ENCODE measurements at places on chromosomes 2 and 18. TPM values are rescaled to one million over a fixed set of nuclear protein-coding genes. Genes with fewer than 3 reads are reported as not detected.

DNA sequence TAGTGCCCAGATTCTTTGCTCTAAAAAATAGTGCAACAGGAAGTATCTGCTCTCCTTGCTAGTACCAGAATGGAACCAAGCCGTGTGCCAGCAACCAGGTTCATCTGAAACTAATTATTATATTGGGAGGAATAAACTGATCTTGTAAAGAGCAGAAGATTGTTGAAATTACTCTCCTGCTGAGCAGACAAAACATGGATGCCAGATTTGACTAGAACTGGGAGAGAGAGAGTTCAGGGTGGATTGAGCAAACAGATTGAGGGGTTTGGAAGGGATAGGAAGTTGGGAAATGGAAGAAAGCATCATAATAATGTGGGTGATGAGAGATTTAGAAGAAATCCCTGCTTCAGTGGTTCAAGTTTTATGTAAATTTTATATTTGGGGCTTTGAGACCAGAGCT is 160.1 kb upstream of the RASGRP3 start:
- no peaks in the 10 kb centered on the region for H3K27me3 ChIP-seq
- peaks cover 4% of the 10 kb centered on the region for H3K36me3 ChIP-seq
- no peaks in the 10 kb centered on the region for H3K4me1 ChIP-seq

GRCh38 chr2:75087736-75088135 is 111.6 kb downstream of the TACR1 start:
- H3K27ac ChIP-seq: no peak overlapping the region
- H3K27me3 ChIP-seq: peaks cover 2% of the 10 kb centered on the region
- DNase-seq: no peak
- peaks cover 2% of the 10 kb centered on the region for H3K36me3 ChIP-seq

DNA sequence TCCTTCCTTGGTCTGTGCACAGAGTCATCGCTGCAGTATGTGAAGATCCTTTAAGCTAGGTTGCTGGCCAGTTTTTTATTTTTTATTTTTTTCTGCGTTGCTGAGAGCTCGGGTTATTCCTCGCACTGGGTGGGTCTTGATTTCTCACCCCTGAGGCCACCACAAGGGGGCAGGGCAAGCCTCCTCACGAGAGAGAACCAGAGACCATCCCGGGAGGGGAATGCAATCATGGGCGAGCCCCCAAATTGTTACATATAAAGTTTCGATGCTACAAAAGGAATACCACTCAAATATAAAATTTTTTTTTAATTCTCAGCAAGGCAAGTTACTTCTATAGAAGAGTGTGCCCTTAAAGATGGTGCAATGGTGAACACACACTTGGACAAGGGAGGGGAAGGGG is 24.9 kb downstream of the HTR2B start:
- no peak overlapping the region for H3K27ac ChIP-seq
- DNase-seq: peak; percentile 44
- no peak overlapping the region for H3K4me3 ChIP-seq
- H3K4me1 ChIP-seq: peaks cover 7% of the 10 kb centered on the region
- H3K36me3 ChIP-seq: peaks cover 15% of the 10 kb centered on the region
- H3K27me3 ChIP-seq: no peaks in the 10 kb centered on the region

GRCh38 chr2:6788614-6789013 is 77.1 kb downstream of the CMPK2 start:
- no peaks in the 10 kb centered on the region for H3K4me1 ChIP-seq
- no peak overlapping the region for H3K27ac ChIP-seq
- DNase-seq: no peak
- H3K4me3 ChIP-seq: no peak overlapping the region
- H3K27me3 ChIP-seq: no peaks in the 10 kb centered on the region

- H3K4me1 ChIP-seq: no peaks in the 10 kb centered on the region
- H3K36me3 ChIP-seq: no peaks in the 10 kb centered on the region
- H3K4me3 ChIP-seq: no peak overlapping the region
- no peak for DNase-seq
- H3K27ac ChIP-seq: no peak overlapping the region
- peaks cover 5% of the 10 kb centered on the region for H3K27me3 ChIP-seq
These were observed 61.6 kb upstream of the RAB27B start for GRCh38 chr18:54766634-54767033.

GRCh38 chr2:190270298-190270697 is 49.3 kb downstream of the HIBCH start:
- H3K27me3 ChIP-seq: no peaks in the 10 kb centered on the region
- peaks cover 6% of the 10 kb centered on the region for H3K4me1 ChIP-seq
- peaks cover 17% of the 10 kb centered on the region for H3K36me3 ChIP-seq
- H3K27ac ChIP-seq: no peak overlapping the region

DNA sequence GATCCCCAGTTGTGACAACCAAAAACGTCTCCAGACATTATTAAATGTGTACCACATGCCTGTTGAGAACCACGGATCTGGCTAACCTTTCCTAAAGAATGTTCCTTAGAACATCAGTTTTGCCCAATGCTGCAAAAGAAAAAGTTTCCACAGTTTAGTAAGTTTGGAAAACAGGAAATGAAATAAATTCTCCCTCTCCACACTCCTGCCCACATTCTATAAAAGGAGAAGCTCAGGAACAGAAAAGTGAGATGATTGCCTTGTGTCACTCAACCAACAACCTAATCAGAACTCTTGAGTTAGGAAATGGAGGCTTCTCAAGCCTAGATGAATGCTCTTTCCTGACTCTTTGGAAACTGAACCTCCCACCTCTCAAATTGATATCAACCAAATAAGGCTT is 56.1 kb upstream of the NFE2L2 start:
- H3K4me3 ChIP-seq: no peak overlapping the region
- no peak overlapping the region for H3K27ac ChIP-seq
- no peak for DNase-seq
- H3K36me3 ChIP-seq: no peaks in the 10 kb centered on the region
- no peaks in the 10 kb centered on the region for H3K27me3 ChIP-seq

DNA sequence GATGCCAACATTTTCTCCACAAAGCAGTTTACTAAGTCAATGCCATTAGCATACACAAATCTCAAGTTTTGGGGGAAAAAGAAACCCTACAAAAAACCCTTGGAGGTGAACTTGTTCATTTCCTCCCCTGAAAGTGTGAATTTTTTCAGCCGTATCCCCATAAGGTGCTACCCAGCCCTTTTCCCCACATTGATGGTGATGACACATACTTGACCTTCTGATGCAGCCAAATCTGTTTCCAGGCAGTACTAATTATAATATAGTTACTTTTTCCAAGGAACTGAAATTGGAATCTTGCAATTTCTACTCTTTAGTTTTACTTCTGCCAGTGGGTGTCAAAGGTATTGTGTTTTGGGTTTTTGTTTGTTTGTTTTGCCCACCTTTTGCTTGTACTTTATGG is 474.5 kb downstream of the TGIF1 start:
- no peaks in the 10 kb centered on the region for H3K36me3 ChIP-seq
- H3K27ac ChIP-seq: no peak overlapping the region
- DNase-seq: no peak
- H3K27me3 ChIP-seq: no peaks in the 10 kb centered on the region
- no peaks in the 10 kb centered on the region for H3K4me1 ChIP-seq

DNA sequence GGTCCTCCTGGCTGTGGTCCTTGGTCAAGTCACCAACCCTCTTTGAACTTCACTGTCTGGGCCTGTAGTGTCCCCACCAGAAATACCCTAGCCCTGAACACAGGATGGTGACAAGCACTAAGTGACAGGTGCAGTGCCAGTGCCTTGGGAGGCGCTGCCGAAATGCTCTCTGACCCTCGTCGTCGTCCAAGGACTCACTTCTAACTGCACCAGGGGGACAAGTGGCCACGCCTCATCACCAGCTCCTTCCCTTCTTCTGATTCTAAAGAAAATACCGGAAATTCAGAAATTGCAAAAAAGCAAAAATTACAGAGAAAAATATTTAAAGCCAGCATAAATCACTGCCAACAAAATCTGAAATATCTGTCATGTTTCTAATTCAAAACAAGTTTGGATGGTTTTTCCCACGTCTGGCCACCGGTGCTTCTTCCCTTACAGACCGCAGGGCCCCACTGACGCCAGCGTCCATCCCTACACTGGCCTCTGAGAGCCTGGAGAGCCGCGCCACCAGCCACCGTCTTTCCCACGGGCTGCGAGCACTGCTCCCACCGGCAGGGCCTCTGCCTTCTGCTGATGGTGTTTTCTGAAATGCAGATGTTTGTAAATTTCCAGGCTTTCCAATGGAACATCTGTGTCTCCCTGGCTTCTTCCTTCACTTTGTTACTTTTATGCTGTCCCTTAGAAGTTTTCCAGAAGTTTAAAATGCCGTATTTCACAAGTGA is 37.4 kb upstream of the GPC1 start:
- no peak for DNase-seq
- no peaks in the 10 kb centered on the region for H3K27me3 ChIP-seq
- H3K4me1 ChIP-seq: peaks cover 6% of the 10 kb centered on the region
- H3K4me3 ChIP-seq: no peak overlapping the region
- H3K36me3 ChIP-seq: no peaks in the 10 kb centered on the region
- no peak overlapping the region for H3K27ac ChIP-seq

DNA sequence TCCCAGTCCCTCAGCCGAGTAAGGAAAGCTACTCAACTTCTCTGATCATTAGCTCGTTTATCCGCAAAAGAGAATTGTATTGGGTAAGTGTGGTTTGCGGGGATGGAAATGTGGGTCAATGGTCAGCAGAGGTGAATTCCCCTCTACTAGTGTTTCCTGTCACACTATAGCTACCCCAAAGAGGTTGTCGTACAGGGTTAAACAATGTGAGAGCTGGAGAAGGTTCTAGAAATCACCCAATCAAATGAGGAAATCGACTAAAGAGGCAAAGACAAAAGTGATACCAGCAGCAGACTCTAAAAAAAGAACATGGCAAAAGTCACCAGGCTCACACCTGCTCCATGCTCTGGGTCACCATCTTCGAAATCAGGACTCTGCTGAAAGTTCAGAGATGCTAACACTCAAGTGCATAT is 144.7 kb upstream of the ITGA4 start:
- peaks cover 20% of the 10 kb centered on the region for H3K4me1 ChIP-seq
- no peak overlapping the region for H3K27ac ChIP-seq
- no peak for DNase-seq
- H3K27me3 ChIP-seq: no peaks in the 10 kb centered on the region

DNA sequence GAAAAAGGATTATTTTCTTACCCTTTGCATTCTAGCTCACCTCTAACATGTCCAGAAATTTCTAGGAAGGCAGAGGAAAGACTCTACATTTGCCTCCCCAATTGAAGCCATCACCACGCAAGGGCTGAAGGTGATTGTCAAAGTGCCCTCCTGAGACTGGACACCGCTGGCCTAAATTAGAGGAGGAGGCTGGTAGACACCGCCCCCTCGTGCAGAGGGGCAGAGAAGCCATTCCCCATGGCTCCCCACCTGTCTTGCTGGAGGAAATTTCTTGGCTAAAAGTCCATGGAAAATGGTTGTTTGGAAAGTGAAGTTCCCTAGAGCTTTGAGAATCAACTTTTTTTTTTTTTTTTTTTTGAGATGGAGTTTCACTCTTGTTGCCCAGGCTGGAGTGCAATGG is 31.3 kb upstream of the CREB1 start:
- peaks cover 6% of the 10 kb centered on the region for H3K4me1 ChIP-seq
- no peak overlapping the region for H3K27ac ChIP-seq
- DNase-seq: no peak
- H3K4me3 ChIP-seq: no peak overlapping the region

DNA sequence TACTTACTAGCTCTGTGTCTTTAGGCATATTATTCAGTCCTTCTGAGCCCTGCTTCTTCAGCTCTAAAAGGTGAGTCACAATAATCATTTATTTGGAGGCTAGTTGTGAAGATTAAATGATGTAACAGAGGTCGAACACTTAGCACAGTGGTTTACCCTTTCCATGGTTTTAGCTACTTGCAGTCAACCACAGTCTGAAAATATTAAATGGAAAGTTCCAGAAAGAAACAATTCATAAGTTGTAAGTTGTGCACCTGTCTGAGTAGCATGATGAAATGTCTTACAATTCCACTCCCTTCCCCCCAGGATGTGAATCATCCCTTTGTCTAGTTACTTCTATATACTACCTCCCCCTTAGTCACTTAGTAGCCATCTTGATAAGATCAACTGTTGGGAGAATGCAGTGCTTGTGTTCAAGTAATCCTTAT is 217.6 kb upstream of the THUMPD2 start:
- DNase-seq: no peak
- no peaks in the 10 kb centered on the region for H3K4me1 ChIP-seq
- no peak overlapping the region for H3K27ac ChIP-seq
- no peaks in the 10 kb centered on the region for H3K36me3 ChIP-seq
- H3K4me3 ChIP-seq: no peak overlapping the region

GRCh38 chr2:217412721-217413120 is 552.9 kb upstream of the TNP1 start:
- H3K27me3 ChIP-seq: no peaks in the 10 kb centered on the region
- H3K36me3 ChIP-seq: no peaks in the 10 kb centered on the region
- no peak for DNase-seq
- peaks cover 9% of the 10 kb centered on the region for H3K4me1 ChIP-seq
- no peak overlapping the region for H3K27ac ChIP-seq

Gene TMEM237
- total RNA-seq: 67.8 TPM

Gene GAD1
- 0.39 TPM for total RNA-seq

Gene GPR45
- 0.30 TPM for total RNA-seq

Gene PSME4
- total RNA-seq: 65.9 TPM

Gene POTEE
- 1.0 TPM for total RNA-seq

Gene SPEG
- total RNA-seq: 13.4 TPM

Gene HOXD4
- total RNA-seq: 1.3 TPM

Gene KLHL14
- total RNA-seq: 2.4 TPM

Gene ABCG8
- not detected for total RNA-seq

Data from neural crest cell (in vitro differentiated cells).